AG08396 (cell line): ENCODE measurements at places on chromosomes 3 and 15.

DNA sequence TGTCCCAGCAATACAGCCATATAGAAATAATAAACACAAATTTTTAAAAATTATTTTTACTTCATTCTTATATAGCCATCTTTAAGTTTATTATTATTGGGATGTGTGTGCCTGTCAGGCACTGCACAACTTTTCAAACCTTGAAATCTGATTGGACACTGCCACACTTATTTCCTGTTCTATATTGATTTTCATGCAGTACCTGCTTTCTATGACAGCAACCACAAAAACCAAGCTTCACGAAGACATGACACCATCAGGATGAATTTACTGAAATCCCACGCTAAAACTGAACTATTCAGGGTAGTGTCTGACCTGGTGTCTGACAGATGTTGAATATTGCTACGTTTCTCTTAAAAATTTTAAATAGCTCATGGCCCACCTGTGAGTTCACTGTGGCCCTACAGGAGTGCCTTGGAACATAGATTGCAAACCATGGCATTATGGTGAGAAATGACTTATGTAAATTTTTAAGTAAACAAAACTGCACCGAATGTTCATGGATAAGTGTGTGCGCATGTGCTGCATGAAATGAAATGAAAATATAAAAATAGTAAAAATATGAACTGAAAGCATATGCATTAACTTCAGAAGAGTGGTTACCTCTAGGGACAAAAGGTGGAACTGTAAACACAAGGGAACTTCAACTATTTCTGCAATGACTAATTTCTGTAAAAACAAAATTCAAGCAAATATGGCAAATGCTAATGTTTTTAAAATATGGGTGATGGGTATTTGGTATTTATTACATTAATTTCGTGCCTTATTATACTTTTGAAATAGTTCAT is 152.3 kb downstream of the ZBTB20 start:
- no peak for DNase-seq

GRCh38 chr3:152176241-152176640 is 92.5 kb upstream of the MBNL1 start:
- no peak for DNase-seq

- no peak for DNase-seq
These were observed 187.8 kb downstream of the SHOX2 start for GRCh38 chr3:157918402-157918801.

- DNase-seq, result no peak
These were observed 10.0 kb upstream of the GRIP2 start for GRCh38 chr3:14550181-14550580.

DNA sequence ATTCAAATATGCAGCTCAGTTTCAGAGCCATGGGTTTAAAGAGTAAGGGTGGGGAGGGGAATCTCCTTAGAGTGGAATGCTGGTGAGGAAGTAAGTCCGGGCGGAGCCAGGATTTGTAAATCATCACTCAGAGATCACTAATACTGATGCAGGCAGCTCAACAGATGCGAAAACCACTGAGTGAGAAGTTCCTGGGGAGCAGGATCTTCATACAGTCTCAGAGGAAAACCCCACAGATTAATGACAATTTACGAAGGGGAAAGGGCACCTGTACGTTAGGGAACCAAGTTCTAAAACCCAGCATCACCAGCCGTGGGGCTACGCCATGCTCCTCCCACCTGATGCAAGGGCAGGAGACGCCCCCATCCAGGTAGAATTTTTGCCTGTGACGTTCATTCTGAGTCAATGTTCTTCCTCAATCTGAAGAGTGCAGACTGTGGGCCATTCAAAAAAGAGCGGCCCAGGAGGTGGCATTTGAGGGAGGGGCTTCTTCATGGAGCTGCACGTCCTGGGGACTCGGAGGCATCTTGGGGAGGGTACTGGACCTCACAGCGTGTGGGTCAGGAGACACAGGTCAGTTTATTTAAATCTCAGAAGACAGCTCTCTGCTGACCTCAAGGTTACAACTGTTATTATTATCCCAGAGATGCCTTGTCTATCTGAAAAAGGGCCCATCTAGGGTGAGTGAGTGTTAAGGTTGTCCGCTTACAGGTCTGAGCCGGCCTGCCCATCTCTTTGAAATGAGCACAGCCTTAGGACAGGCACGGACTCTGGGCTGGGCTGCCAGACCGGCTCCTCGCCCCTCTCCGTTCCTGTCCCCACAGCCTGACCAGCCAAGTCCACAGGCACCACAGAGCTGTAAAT is 228.0 kb downstream of the XXYLT1 start:
- DNase-seq, result no peak

GRCh38 chr3:192835818-192836815 is 81.5 kb downstream of the MB21D2 start:
- no peak for DNase-seq

DNA sequence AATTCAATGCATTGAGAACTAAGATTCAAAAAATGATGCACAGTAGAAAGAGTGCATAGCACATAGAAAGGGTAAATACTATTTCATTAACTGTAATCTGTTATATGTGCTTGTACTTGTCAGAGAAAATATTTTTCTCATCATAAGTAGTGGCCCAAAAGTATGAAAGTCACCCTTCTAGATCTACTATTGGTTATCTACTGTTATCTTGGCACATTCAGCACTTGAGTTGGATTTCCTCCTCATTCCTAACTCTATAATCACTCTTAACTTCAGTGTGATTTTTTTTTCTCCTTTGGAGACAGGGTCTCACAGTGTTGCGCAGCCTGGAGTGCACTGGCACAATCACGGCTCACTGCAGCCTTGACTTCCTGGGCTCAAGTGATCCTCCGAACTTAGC is 194.4 kb downstream of the PCCB start:
- DNase-seq, result no peak

GRCh38 chr3:143337387-143337786 is 217.8 kb downstream of the CHST2 start:
- DNase-seq, result no peak

- no peak for DNase-seq
These were observed 16.1 kb downstream of the ISY1 start for GRCh38 chr3:129144786-129145185.

- peak; percentile 5 for DNase-seq
These were observed 27.5 kb downstream of the PLSCR5 start for GRCh38 chr3:146577662-146578061.

GRCh38 chr3:141279077-141279967 is 47.7 kb downstream of the PXYLP1 start:
- DNase-seq, result peak; percentile 23
